ENCODE measurements at places on chromosomes 1 and 21.

DNA sequence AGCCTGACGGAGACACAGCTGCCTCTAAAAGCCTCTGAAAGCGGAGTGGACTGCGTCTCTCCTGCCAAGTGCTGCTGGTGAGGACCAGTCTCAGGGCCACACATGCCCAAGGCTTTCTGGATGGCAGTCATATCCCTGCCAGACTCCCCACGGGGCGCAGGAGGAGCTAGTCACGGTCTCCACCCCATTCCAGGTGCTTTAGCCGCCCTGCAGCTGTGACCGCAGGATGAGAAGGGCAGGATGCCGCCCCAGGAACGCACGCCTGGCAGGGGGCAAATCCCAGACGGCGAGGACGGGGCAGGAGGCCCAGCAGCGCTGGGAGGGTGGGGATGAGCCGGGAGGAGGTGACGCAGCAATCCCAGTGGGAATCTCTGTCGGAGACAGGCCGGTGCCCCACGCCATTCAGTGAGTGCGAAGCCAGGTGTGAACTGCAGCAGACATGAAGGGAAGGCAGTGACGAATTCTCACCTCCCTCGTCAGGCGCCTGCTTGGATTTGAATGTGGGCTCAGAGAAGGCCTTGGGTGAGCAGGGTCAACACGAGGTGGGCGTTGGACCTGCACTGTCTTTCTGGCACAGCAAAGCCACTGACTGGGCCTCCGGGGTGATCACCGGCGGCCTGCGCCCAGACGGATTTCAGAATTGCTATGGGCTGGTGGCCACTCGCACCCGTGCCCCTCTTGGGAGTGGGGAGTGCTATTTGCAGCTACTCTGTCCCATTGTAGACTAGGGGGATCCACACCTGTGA is 38.5 kb upstream of the SLC19A1 start:
- DNase-seq = no peak

- no peak for DNase-seq
These were observed 1.3 kb downstream of the MEF2D start for GRCh38 chr1:156499194-156499841.

DNA sequence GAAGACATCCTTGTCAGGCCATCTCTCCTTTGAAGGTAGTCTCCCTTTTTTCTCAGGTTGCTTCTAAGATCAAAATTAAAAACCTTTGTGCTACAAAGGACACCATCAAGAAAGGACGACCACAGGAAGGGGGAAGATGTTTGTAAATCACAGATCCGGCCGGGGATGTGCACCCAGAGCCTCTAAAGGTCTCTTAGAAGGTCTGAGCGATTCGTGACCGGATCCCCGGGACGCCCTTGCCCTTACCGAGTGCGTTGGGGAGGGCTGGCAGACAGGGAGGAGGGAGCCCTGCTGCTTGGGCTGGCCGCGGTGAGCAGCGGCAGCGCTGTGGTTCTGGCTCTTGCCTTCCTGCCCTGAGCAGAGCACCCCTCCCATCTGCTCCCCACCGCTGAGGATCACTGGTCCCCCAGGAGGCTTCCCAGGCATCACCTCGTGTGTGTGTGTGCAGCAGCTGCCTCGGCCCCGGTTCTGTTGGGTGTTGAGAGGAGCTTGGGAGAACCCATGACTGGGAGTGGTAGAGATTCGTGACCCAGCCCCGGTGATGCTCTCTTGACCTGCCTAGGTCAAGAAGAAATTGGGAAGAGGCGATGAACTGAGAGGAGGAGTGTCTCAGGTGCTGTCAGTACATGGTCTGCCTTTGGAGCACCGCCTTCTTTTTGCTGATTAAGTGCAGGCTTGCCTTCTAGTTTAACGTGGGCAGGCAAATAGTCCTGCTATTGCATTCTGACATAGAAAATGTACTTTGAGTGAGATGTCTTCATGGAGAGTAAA is 34.5 kb downstream of the AGPAT3 start:
- DNase-seq = no peak

DNA sequence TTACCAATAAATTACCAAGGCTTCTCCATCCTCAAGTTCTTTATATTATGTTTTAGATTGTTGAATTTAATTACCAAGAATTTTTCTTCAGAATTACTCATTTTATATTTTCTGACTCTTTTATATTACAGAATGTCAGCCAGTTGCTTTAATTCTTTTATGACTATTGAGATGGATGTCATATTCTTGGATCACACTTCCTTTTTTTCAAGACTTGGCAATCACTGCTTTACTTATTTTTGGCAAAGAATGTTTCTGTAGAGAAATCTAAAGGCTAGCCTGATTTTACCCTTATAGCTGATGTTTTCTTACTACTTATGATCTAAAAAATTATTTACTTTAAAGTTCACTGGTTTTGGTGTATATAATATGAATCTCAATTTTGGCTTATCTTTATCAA is 721.1 kb upstream of the TMPRSS15 start:
- no peak for DNase-seq

- DNase-seq = no peak
These were observed 213.7 kb downstream of the SDCCAG8 start for GRCh38 chr1:243469497-243469896.

- no peak for DNase-seq
These were observed 46.8 kb upstream of the PSEN2 start for GRCh38 chr1:226823643-226824042.

DNA sequence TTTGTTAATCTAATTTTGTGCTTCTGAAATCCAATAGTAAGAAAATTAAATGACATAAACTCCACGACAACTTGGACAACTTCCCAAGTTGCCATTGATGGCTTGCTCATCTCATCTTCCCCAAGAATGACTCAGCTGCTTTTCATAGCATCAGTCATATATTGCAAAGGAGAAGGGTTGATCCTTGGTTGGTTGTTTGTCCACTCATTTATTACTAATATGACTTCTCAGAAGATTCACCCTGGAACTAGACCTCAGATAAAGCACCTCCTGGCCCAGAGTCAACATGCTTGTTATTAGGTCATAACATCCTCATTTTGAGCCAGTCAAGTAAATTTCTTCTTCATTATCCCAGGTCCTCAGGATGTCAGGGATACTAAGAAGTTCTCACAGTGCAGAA is 2.3 kb upstream of the LCE3D start:
- no peak for DNase-seq

DNA sequence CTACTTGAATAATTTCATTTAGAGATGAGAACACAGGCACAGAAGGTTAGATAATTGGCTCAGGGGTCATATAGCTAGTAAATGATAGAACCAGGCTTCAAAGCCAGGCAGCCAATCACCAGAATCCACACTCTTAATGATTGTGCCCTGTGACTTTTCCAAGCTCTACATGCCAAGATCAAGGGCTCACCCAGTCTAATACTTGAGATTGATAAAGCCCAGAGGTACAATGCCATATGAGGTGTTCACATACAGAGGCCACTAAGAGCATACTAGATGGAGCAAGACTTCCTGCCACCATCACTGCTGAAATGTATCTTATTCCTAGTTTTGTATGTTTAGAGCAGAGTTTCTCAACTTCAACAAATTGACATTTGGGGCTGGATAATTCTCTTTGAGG is 40.9 kb upstream of the MCOLN3 start:
- DNase-seq = no peak

DNA sequence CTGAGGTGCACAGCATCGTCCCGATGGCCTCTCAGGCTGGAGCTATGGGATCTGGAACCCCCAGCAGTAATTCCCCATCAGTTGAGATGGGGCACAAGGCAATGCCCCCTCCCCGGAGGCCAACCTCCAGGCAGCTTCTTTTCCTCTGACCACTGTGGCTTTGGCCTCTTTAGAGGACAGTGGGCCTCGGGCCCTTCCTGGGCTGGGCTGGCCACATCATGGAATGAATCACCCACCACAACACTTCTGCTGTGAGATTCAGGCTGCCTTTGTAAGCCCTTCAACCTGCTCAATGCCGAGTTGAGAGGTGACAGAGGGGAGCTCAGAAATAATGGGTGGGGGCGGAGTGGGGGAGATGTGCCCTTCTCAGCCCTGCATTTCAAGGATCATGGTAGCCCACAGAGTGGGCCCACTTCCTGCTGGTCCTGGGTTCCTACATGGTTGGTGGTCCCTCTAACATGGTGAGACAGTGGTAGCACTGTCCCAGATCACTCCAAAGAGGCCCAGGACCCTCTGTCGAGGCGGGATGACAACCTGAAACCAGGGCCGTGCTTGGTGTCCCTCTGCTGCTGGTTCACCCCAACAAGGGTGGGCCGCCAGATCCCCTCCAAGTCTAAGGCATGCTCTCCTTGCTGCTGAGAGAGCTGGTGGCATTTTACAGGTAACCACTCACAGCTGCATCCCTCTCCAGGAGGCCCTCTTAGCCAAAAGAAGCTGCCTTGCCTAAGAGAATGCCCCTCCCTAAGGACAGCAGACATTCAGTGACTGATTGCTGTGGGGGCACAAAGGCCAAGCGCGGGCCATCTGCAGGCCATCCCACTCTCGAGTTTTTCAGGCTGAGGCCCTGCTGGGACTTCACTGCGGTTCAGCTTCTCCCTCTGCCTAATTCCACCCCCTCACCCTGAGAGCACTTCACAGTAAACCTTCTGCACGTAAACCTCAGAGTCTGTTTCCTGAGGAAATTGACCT is 29.7 kb upstream of the EVA1B start:
- no peak for DNase-seq

- peak; percentile 56 for DNase-seq
These were observed 10.9 kb upstream of the IFI16 start for GRCh38 chr1:158998781-158999161.

GRCh38 chr1:197392541-197392940 is 124.5 kb downstream of the CRB1 start:
- no peak for DNase-seq

GRCh38 chr1:155176544-155177071 is 3.0 kb downstream of the TRIM46 start:
- DNase-seq = peak; percentile 86

DNA sequence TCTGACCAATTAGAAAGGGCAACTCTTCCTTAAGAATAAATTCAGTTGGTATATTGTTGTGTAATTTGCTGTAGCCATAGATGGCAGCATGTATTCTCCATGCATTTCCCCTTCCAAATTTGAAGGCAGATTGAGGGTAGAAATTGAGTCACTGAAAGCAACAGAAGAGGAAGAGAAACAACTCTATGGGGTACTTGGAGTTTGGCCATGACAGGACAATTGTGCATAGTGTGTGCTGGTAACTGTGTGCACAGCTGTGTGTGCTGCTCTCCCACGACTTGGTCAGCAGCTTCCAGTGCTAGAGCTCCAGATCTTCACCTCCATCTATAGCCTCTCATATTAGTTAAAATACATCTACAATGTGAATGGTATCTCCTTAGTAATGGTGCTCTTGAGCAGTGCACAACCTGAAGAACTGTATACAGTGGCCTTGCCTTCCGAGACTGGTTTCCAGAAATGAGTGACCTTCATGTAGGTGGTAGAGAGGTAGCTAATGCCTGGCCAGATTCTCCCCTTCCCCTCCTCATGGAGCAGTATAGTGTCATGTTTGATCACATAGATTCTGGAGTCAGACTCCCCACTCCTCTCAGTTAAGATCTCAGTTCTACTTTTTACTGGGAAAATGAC is 882 bp upstream of the FCAMR start:
- no peak for DNase-seq

GRCh38 chr1:36115931-36116330 is 9.1 kb downstream of the COL8A2 start:
- DNase-seq = no peak

GRCh38 chr1:38446936-38447335 is 400.3 kb upstream of the POU3F1 start:
- DNase-seq = no peak

GRCh38 chr1:54488779-54489626 is 59.0 kb upstream of the ACOT11 start:
- peak; percentile 93 for DNase-seq

GRCh38 chr1:197521118-197521739 is 253.2 kb downstream of the CRB1 start:
- DNase-seq = no peak

DNA sequence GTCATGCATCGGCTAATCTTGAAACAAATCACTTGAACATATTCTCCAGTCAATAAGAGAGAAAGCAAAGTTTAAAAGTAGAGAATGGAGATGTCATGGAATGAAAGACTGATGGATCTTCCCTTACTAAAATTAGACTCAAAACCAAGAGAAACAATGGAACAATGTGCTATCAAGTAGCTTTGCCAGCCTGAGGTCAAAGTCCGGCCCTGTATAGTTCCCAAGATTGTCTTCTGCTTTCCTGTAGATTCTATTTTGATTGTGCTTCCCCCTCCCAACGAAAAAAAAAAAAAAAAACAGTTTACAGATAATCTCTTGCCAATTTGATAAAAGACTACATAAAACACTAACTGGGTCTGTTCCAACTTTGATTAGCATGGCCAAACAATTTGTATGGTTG is 40.8 kb upstream of the KIRREL1 start:
- no peak for DNase-seq

DNA sequence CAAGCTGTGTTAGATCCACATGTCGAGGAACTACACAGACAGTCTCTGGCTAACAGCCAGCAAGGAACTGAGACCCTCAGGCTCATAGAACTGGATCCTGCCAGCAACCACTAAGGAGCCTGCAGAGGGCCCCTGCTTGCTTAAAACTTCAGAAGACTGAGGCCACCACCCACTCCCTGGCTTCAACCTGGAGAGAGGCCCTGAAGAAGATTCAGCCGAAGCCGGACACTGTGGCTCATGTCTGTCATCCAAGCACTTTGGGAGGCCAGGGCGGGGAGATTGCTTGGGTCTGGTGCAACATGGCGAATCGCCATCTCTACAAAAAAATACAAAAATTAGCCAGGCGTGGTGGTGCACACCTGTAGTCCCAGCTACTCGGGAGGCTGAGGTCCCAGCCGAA is 92.6 kb upstream of the TMPRSS2 start:
- DNase-seq = no peak

DNA sequence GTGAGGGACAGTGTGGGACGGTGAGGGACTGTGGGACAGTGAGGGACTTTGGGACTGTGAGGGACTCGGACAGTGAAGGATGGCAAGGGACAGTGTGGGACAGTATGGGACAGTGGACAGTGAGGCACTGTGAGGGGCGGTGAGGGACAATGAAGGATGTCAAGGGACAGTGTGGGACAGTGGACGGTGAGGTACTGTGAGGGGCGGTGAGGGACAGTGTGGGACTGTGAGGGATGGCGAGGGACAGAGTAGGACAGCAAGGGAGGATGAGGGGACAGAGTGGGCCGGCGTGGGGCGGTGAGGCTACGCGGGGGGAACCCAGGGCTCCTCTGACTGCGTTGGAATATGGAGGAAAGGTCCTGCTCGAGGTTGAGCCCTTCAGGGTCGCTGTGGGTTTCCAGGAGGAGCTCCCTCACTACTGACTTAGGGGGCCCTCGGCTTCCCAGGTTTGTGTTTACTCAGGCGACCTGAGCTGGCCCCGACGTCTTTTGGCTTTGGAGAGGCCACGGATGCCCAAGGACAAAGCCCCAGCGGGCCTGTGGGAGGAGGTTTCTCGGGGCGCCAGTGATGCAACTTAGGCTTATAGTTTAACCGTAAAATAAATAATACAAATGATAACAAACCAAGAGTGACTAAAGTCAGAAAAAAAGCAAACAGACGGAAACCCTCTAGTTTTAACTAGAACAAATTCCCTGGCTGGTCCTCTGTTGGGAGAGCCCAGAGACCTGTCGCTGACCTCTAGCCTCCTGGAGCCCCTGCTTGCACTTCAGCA is 1.1 kb upstream of the ERRFI1 start:
- no peak for DNase-seq

GRCh38 chr1:202805886-202806844 is 2.1 kb downstream of the KDM5B start:
- DNase-seq = no peak

GRCh38 chr21:15774590-15774989 is 44.8 kb downstream of the USP25 start:
- no peak for DNase-seq

Measured in right forelimb (tissue), 1 donor.